ENCODE measurements at places on chromosomes 2 and 18.

DNA sequence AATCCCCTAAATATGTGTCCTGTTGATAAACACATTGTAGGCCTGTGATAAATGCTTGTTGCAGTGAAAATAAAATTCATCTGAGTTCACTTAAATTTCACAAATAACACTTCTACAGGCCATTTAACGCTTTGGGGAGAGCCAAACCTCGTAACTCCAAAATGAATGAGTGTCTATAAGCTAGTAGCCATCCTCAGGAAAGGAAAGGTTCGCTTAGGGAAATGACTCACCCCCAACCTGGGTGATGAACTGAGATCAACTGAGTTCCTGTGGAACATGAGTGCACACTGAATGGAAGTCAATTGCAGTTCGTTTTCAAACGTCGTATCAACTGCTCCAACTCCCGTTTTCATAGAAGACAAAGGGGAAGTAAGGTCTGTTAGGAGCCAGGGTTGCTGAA, 527.6 kb upstream of the ID2 start:
- DNase-seq = no peak

DNA sequence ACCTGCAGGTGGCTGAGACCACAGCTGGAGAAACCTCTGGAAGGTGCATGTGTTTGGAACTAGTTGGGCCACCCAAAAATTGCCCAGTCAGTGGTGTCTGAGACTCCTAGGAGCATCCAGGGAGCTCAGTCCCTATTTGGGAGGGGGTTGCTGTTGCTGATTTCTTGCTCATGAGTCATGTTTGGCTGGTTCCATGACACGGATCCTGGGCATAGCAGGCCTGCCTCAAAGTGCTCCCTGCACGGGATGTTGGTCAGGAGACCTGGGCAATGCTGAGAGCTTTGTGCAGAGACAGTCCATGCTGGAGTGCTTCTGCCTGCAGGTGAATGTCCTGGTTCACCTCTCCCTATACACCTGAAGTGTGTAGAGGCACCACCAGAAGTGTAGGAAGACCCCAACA, 194.2 kb downstream of the GLI2 start:
- no peak for DNase-seq

DNA sequence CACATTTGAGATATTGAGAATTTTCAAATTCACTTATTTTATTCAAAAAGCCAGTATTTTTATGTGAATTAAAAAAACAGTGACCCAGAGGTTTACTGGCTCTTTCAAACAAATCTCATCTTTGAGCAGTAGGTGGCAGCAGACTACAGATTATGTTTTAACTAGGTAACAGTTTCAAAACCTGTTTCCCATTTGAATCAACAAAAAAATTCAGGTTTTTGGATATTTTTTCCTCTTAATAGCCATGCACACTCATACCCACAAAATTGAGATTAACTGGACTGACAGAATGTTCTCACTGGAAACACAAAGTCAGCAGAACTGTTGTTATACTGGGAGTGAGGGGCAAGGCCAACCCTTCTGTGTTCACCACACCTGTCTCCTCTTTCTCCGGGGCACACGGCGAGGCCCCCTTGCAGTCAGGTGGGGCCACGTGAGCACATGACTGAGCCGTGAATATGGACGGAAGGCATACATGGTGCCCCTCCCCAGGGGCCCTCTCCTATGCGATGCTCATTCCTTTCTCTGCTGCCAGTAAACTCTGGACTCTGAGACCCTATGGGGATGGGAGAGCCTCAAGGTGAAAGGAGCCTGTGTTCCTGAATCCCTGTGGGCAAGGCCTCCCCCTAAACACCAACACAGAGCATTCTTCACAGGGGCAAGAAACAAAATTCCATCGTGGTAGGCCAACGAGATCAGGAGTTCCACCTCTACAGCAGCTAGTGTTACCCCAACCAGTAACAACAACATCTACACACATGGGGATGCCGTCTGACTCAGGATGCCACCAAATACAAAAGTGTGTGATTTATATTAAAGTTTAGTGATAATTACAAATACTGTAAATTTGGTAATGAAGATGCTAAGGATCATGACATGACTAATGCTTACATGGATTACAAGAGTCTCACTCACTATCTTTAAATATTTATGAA, 80.4 kb downstream of the LPIN2 start:
- no peak for DNase-seq

DNA sequence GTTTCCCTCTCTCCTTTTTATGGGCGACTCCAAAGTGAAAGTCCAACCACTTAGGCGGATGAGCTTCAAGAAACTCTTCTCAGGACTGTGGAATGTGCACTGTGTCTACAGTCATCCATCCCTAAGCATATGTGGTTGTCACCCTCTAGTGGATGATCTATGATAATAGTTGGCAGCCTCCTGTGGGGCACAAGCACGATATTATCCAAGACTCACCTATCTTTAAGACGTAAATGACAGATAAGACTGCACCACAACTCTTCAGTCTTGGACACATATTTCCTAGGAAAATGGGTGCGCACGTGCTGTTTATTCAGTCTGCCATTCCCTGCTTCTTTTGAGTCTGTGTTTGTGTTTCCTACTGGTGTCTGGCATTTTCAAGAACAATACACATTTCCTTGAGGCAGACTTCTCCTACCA, 145.5 kb upstream of the CTAGE1 start:
- peak; percentile 78 for DNase-seq

- DNase-seq = peak; percentile 61
These were observed 408.5 kb downstream of the FBXO15 start for GRCh38 chr18:73739098-73739497.
